ENCODE measurements at places on chromosomes 2 and 18.

- DNase-seq: peak; percentile 80
Observed at GRCh38 chr2:96509114-96509846, 4.1 kb upstream of the NEURL3 start.

GRCh38 chr2:213766465-213766901 lies 482.2 kb downstream of the SPAG16 start:
- no peak for DNase-seq

DNA sequence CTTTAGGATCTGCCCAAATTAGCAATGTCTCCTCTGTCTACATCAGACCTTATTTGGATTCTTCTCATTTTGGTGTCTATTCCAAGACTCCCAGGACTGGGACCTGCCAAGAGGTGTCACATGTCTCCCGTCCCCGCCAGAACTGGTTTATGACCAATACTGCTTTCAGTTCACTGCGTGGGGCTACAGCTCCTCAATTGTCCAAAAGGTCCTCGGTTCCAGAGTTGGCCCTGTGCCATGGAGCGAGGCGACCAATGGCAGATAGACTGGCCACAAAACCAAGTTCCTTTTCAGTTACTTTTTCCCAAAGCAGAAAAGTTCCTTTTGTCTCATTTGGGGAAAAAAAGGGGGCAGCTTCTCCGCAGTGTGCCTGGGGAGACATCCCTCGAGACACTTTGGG lies 144.1 kb upstream of the ZNF236 start:
- no peak for DNase-seq

DNA sequence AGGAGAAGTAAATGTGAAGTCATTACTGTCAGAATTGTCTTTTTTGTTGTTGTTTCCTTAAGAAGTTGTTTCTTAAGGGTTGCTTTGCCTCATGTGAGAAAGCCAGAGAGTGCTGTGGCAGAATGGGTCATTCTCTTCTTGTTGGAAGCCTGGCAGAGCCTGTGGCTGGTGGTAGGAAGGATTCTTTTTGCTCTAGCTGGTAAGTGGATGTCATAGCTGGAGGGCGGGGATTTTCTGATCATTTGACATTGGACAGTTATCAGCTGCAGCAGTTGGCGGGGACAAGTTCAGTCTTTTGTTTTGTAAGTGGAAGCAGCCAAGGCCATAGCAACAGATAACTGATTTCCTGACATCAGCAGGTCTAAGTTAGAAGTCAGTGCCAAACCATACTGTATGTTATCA lies 5.5 kb upstream of the RMDN2 start:
- no peak for DNase-seq

All from neuronal stem cell (in vitro differentiated cells).